Effector memory CD4-positive, alpha-beta T cell (primary cell): ENCODE measurements at places on chromosomes 5 and 9.

DNA sequence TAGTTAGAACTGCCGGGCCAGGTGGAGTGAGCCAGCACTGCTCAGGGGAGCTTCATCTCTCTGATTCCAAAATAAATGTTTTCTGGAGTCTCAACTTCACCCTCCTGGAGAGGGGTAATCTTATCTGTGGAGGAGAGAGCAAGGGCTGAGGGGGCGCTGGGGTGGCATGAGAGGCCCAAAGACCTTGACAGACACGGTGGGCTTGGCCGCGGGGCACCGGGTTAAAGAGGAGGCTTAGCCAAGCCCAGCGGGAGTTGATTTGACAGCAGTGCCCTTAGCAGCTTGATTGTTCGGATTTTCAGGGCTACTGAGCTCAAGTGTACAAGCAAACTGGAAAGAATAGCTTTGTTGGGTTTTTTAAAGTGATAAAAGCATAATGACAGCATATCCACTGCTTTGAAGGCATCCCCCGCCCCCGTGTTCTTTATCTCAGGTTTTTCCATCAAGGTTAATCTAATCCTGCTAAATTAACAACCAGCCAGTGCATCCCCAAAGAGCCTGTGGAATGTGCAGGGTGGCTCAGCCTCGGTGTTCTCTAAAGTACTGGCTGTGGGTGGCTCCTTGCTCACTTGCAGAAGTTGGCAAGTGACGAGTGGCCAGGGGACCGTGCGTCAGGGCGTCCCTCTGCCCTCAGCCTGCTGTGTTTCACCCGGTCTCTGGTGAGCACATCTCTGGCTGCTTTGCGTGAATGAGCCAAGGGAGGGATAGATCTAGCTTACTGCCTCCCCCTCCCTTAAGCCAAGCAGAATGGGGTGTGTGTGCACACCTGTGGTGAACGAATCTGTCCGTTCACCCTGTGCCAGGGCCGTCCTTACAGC is 5.5 kb downstream of the QRFP start:
- no peaks in the 10 kb centered on the region for H3K27me3 ChIP-seq

DNA sequence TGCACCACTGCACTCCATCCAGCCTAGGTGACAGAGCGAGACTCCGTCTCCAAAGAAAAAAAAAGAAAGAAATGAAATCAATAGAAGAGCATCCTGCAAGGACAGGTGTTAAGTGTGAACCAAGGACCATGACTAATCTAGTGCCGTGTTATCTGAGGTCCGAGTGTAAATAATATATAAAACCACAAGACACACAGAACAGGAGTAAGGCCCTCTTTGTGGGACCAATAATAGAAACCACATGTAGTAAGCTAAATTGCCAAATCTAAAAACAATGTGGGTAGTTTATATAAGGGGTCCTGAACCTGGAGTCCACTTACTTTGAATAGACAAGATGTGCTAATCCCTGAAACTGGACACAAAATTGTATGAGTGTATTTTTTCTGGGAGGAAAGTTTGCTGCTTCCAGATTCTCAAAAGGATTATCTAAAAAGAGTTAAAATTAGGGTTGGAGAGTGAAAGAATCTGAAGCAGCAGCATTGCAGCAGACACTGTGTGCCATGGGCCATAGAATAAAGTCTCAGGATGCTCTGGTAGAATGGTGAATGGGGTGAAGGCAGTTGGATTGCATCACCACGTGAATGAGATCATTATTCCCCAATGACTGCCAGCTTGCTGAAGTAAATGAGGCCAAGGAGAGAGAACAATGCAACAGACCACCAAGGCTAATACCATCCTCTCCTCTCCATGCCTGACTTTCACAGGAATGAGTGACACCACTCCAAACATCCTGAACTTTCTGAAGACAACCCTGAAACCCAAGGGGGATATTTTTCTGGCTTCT is 222.7 kb downstream of the DCP2 start:
- no peak overlapping the region for H3K27ac ChIP-seq
- no peak for DNase-seq
- no peak overlapping the region for H3K4me3 ChIP-seq

DNA sequence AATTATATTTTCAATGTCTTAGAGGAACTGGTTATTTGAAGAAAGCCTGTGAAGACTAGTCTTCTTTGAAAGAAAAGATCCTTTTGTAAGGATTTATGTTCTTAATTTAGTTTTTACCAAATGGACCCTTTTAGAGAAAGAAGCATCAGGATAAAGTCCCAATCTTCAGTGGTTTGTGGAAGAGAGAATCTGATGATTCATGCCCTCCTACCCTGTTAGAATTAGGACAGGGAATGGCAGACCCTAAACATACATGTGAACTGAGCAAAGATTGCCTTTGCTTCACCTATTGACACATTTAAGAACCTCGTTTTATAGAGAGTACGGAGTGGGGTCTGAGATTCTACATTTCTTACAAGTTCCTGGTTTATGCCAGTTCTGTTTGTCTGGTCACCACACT is 20.1 kb upstream of the TMEFF1 start:
- no peak for DNase-seq
- peaks cover 11% of the 10 kb centered on the region for H3K36me3 ChIP-seq
- H3K27me3 ChIP-seq: no peaks in the 10 kb centered on the region
- no peaks in the 10 kb centered on the region for H3K4me1 ChIP-seq
- no peak overlapping the region for H3K4me3 ChIP-seq
- no peak overlapping the region for H3K27ac ChIP-seq

DNA sequence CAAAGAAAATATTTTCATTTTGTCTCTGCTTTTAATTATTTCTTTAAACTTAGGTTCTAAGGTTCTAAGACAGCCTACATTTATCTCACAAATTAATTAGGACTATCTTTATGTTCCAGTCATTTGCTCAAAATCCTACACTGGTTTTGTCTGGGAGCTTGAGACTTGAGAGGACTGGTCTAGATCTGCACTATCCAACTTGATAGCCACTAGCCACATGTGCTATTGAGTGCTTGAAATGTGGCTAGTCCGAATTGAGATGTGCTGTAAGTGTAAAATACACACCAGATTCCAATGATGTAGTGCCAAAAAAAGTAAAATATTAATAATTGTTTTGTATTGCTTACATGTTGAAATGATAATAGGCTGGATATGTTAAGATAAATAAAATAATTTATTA is 7.2 kb downstream of the CDC37L1 start:
- H3K4me3 ChIP-seq: no peak overlapping the region
- no peak for DNase-seq
- peaks cover 3% of the 10 kb centered on the region for H3K4me1 ChIP-seq
- H3K27me3 ChIP-seq: no peaks in the 10 kb centered on the region

- DNase-seq: no peak
- no peaks in the 10 kb centered on the region for H3K27me3 ChIP-seq
- no peak overlapping the region for H3K4me3 ChIP-seq
- H3K4me1 ChIP-seq: no peaks in the 10 kb centered on the region
These were observed 35.0 kb upstream of the SLC6A3 start for GRCh38 chr5:1480217-1480616.

- H3K36me3 ChIP-seq: no peaks in the 10 kb centered on the region
- H3K27ac ChIP-seq: no peak overlapping the region
These were observed 15.2 kb upstream of the HAND1 start for GRCh38 chr5:154493274-154493673.
